ENCODE measurements at places on chromosomes 6 and 20. TPM values are rescaled to one million over a fixed set of nuclear protein-coding genes. Genes with fewer than 3 reads are reported as not detected.

DNA sequence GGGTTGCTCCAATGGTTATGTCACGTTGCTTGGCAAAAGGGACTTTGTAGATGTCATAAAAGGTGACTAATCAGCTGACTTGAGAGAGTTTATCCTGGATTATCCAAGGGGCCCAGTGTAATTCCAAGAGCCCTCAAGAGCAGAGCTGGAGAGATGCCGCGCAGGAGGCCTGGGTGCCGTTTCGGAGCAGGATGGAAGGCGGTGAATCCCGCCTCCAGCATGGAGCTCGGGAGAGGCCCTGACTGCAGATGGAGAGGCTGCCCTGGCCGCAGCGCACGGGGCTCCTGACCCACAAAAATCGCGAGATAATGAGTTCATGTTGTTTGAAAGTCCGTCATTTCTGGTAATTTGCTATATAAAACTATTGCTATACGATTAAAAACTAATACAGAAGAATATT, 219.8 kb downstream of the ZDHHC14 start:
- H3K4me3 ChIP-seq, result no peak overlapping the region
- H3K27ac ChIP-seq, result no peak overlapping the region
- H3K27me3 ChIP-seq, result no peaks in the 10 kb centered on the region

- H3K36me3 ChIP-seq, result peaks cover 4% of the 10 kb centered on the region
- H3K4me3 ChIP-seq, result peak overlapping the region; percentile 70
- H3K27ac ChIP-seq, result peak overlapping the region; percentile 82
Measured at GRCh38 chr6:11224252-11224965, 8.1 kb downstream of the NEDD9 start.

NMBR gene
- total RNA-seq, result not detected

TAF8 gene
- total RNA-seq, result 46.7 TPM
